ENCODE measurements at places on chromosomes 2 and 18.

DNA sequence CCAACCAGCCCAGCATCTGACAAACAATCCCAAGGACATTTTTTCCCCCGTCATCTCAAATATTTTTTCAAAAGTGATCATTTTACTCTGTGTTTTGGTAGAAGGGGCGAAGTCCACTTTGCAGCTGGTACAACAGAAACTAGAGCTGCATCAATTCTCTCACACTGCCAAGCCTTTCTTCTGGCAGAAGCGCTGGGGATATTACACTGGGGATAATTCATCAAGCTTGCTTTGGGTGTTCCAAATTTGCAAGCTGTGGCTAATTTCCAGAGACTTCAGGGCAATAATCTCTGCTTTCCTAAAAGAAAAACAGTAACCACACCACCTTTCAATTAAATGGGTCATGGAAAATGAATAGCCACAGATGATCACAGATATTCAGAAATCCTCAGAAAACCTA, 238.3 kb downstream of the SLC8A1 start:
- DNase-seq: no peak

GRCh38 chr2:135563793-135564192, 32.5 kb downstream of the R3HDM1 start:
- DNase-seq: no peak

DNA sequence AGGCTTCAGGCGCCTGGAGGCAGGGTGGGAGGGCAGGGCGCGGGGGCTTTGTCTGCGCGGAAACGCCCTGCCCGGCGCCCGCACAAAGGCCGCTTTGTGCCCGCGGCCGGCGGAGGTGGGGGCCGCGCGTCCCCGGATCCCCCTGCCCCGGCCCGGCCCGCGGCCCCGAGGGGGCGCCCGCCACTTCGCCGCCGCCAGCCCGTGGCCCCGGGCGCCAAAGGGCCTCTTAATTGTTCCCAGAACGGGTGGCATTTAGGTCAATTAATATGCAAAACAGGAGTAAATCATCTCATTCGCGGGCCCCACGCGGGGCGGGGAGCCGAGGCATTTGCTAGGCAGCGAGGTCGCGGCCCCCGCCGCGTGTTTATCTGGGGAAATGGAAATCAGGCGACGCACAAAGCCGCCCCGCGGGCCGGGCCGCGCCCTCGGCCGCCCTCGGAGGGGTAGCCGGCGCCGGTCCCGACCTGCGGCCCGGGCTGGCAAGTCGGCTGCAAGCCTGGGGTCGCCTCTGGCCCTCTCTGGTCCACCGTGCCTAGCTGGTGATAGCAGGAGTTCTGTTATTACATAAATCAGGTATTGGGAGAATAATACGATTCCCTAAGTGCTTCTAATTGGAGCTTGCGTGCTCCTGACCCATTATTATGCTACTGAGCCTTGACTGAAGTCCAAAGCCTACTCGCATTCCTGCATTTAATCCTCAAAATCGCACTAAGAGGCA, 148.2 kb upstream of the GLI2 start:
- DNase-seq: no peak

DNA sequence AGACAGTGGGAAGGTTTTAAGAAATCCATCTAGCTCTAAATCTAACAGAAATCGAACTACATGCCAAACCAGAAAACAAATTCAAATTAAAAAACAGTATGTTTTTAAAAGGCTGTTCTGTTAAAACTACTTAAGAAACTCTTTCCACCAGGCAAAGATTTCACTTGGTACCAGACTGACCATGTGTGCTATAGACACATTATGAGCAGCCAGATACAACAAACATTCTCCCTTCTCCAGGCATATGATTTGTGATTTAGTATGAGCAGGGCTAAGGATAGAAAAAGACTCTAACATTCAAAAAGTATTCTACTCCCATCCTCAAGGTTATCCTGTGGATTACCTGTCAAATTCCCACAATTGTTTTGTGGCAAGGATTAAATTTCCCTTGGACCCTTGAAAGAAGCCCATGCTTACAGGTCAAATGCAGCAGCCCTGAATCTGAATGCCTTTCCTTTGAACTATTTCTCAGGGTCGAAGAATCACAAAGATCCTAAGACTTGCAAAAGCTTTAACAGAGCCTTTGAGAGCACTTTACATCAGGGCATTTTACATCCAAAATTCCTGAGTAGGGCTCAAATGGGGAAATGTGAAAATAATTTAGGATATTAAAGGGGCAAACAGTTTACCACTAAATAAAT, 42.5 kb upstream of the TTC32 start:
- DNase-seq: no peak

DNA sequence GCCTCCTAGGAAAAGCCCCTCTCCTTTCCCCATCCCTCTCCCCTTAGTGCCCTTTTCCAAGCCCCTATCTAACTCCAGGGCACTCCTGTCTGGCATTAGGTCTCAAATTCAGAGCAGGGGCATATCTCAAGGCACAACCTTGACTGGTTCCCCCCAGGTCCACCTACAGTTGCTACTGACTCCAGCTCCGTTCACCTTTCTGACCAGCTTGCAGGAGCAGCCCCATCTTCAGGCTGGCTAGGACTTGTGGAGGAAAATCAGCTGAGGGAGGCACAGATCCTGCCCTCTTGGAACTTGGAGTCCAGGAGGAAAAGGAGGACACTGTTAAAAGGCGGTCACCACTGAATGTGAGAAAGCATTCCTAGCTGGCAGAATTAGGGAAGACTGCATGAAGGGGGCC, 152.4 kb downstream of the ZFP36L2 start:
- no peak for DNase-seq

DNA sequence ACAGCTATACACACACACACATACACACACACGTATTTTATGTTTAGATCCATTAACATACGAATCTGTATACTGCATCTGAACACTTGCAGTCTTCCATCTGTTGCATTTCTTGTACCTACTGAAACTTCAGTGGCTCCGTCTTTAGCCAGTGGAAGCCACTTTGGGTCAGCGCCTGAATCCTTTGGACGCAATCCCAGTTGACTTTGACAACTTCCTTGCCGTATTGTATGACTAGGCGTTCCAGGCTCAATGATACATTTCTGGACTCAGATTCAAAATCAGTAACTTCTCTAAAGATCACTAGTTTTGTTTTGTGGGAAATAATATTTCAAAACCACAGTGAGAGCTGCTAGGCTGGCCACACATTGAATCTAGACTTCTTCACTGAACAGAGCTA, 101.5 kb upstream of the GPC1 start:
- DNase-seq: no peak

GRCh38 chr2:102028470-102028869, 36.7 kb downstream of the IL1R2 start:
- no peak for DNase-seq
